ENCODE measurements at places on chromosomes 6 and 20.

DNA sequence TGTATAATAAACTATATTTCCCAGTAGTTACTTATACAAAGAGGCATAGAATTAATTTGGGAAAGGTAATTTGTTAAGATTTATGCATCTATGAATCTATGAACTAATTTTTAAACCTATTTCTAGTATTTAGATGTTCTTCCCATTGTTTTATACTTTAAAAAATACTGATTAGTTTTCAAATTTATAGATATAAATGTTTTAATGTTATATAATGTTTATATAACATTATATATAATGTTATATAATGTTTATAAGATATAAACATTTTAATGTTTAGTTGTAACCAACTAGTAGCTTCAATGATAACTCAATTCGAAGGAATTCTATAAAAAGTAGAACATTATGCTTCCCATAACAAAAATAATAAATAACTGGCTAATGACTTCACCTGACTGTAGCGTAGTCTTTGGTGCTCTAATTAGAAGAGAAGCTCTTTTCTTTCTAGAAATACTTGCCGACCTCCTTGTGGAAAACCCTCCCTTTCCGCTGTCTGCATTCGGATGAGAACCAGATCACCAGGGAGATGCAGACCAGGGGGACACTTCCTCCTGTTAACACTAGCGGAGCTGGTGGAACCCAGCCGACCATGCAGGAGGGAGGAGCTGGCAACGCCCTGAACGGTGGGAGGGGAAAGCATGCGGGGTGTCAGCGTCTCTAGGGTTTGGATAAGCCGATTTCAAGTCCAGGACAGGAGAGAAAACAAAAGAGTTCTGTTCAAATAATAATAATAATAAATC, 158.4 kb downstream of the OR2B2 start:
- peak; percentile 90 for DNase-seq

DNA sequence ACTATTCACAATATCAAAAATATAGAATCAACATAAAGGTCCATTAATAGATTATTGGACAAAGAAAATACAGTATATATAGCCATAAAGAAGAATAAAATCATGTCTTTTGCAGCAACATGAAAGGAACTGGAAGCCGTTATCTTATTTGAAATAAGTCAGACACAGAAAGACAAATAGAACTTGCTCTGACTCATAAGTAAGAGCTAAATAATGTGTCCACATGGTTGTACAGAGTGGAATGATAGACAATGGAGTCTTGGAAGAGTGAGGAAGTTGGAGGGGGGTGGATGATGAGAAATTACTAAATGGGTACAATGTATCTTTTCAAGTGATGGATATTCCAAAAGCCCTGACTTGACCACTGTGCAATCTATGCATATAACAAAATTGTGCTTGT, 613.5 kb downstream of the PHF3 start:
- DNase-seq: no peak

GRCh38 chr6:110558575-110558974, 82.2 kb upstream of the SLC22A16 start:
- DNase-seq: no peak

- DNase-seq: no peak
Measured at GRCh38 chr20:1130058-1130694, 11.8 kb downstream of the PSMF1 start.

- DNase-seq: no peak
Measured at GRCh38 chr6:119360262-119360915, 10.8 kb upstream of the MAN1A1 start.

- no peak for DNase-seq
Measured at GRCh38 chr6:68059261-68059660, 575.8 kb upstream of the ADGRB3 start.

- DNase-seq: no peak
Measured at GRCh38 chr6:11288065-11288464, 55.6 kb upstream of the NEDD9 start.

DNA sequence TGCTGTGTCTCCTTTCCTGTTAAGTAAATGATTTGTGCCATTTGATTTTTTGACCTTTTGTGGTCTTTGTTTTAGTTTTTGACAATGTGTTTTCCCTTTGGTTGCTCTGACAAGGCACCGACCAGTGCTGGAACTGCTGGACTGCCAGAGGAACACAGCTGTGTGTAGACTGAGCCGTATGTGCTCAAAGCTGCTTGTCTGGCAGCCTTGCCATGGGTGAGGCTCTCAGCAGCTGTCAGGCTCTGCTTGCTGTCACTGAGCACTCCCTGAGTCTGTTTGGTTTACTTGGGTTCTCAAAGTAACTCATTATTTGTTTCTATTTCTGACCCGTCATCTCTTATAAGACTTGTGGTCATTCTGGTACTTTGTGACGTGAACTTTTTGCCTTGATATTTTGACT, 15.1 kb upstream of the SNRPB start:
- no peak for DNase-seq

- no peak for DNase-seq
Measured at GRCh38 chr6:136684466-136684865, 107.8 kb downstream of the MAP3K5 start.

DNA sequence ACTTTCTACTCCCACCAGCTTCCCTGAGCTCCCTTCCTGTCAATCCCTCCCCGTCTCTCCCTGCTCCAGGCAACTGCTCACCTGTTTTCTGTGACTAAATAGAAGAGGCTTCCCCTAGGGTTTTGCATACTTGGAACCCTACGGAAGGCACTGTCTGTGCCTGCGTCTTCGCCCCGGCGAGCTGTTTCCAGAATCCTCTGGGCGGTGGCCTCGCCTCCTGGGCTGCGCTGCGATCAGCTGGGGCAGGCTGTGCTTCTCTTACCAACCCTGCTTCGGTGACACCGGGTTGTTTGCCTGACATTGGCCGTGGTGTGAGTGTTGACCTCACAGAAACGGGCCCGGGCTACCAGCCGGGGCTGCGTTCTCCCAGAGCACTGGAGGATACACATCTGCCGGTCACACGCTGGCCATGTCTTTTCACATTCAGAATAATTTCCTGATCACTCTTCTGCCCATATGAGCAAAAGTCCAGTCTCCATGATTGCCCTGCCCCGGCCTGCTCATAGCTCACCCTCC, 29.4 kb upstream of the CCR6 start:
- no peak for DNase-seq
